ENCODE measurements at places on chromosomes 6 and 20. TPM values are rescaled to one million over a fixed set of nuclear protein-coding genes. Genes with fewer than 3 reads are reported as not detected.

SH3BGRL2 gene
- total RNA-seq: 0.89 TPM

- H3K4me3 ChIP-seq: no peak overlapping the region
- peaks cover 6% of the 10 kb centered on the region for H3K4me1 ChIP-seq
- DNase-seq: no peak
- H3K36me3 ChIP-seq: peaks cover 35% of the 10 kb centered on the region
- H3K27ac ChIP-seq: no peak overlapping the region
- no peaks in the 10 kb centered on the region for H3K27me3 ChIP-seq
Measured at GRCh38 chr20:49948809-49949507, 12.8 kb downstream of the RNF114 start.

GRCh38 chr6:70099732-70100131, 203.2 kb downstream of the COL9A1 start:
- H3K4me3 ChIP-seq: no peak overlapping the region

PRR18 gene
- total RNA-seq: not detected

GRCh38 chr6:53309059-53309900, 39.5 kb downstream of the ELOVL5 start:
- H3K27me3 ChIP-seq: no peaks in the 10 kb centered on the region
- H3K36me3 ChIP-seq: peaks cover 21% of the 10 kb centered on the region
- no peak for DNase-seq
- H3K27ac ChIP-seq: no peak overlapping the region

DNA sequence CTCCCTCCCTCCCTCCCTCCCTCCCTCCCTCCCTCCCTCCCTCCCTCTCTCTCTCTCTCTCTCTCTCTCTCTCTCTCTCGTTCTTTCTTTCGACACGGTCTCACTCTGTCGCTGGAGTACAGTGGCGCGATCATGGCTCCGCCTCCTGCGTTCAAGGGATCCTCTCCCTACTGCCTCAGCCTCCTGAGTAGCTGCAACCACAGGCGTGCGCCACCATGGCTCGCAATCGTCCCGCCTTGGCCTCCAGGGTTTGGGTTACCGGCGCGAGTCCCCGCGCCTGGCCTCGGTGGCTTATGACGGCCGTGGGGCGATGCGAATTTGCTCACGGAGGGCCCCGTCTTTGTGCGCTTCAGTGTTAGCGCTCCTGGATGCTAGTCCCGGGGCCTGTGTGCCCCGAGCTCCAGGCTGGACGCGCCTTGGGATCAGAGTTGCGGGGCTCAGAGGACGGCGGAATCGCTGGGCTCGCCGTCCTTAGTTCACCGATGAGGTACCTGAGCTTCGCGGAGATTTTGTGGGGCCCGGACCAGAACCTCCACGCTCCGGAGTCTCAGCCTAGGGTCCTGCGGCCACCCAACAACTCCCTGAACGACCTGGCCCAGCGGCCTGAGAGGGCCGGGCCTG, 45.2 kb downstream of the MCUR1 start:
- DNase-seq: no peak
- H3K36me3 ChIP-seq: no peaks in the 10 kb centered on the region
- H3K4me3 ChIP-seq: no peak overlapping the region
- no peaks in the 10 kb centered on the region for H3K27me3 ChIP-seq

DNA sequence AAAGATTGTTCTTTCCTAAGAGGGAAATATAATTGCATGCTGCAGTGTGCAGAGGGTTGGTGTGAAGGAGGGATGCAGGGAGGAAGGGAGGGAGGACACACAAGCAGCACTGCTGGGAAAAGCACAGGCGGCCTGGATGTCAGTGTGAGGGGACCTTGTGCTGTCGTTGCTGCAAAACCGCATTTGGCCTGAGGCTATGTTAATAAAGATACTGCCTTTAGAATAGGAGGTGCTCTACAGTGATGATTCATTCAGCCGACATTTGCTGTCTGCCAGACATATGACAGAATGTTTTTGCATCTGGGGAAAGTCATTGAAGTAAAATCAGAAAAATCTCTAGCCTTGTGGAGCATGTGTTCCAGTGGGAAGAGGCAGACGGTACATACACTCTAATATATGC, 50.5 kb upstream of the TRIM26 start:
- H3K27me3 ChIP-seq: peaks cover 12% of the 10 kb centered on the region
- DNase-seq: no peak
- H3K4me1 ChIP-seq: peaks cover 4% of the 10 kb centered on the region
- H3K27ac ChIP-seq: no peak overlapping the region

SLC17A3 gene
- 0.23 TPM for total RNA-seq

All from activated naive CD8-positive, alpha-beta T cell treated with anti-CD3 and anti-CD28 coated beads, Interleukin-2, amount 10 ng/mL, durations not matched to agents 7 days and 5 days (primary cell).